Osteoblast (primary cell): ENCODE measurements at places on chromosomes 1 and 21. TPM values are rescaled to one million over a fixed set of nuclear protein-coding genes. Genes with fewer than 3 reads are reported as not detected.

The SF3B4 gene
- 12.4 and 13.4 TPM in 2 replicates for total RNA-seq

DNA sequence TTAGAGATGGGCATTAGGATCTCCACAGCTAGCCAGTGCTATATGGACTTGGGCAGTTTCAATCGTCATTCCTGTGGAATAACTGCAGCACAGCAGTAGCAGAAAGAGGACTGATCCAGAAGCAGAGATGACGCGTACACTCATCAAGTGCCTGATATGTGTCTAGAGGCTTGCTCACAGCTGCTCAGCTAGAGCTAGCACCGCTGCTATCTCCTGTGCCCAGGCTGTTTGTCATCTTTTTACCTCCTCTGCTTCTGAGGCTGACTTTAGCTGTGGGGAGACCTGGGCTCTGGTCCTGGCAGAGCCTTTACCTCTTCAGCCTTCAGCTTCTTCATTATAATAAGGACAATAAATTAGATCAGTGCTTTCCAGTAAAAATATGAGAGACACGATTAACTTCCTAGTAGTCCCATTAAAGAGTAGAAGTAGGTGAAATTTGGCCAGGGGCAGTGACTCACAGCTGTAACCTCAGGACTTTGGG is 5.3 kb downstream of the TENT5C start:
- H3K27ac ChIP-seq = no peak overlapping the region
- peaks cover 29% of the 10 kb centered on the region for H3K27me3 ChIP-seq
- H3K4me3 ChIP-seq = no peak overlapping the region
- H3K36me3 ChIP-seq = no peaks in the 10 kb centered on the region

DNA sequence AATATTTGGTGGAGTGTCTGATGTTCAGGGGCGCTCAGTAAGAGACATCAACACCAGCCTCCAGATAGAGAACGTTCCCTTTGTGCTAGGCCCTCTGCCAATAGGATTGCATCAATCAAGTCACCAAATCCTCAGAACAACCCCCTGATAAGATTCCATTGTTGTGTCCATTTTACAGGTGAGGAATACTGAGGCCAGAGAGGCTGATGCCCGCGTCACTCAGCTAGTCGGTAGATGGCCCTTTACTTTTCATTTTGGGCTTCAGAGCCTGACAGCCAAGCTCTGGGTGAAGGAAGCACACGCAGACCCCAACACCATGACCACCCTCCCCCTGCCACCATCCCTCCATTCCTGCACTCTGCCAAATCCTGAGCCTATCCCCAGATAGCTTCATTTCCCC is 406.2 kb downstream of the PTPRU start:
- no peak overlapping the region for H3K27ac ChIP-seq
- no peaks in the 10 kb centered on the region for H3K27me3 ChIP-seq
- DNase-seq = no peak
- peaks cover 8% of the 10 kb centered on the region for H3K4me1 ChIP-seq
- H3K36me3 ChIP-seq = no peaks in the 10 kb centered on the region

- no peaks in the 10 kb centered on the region for H3K27me3 ChIP-seq
- H3K27ac ChIP-seq = no peak overlapping the region
- H3K4me1 ChIP-seq = no peaks in the 10 kb centered on the region
- no peak overlapping the region for H3K4me3 ChIP-seq
These were observed 45.1 kb downstream of the ERI3 start for GRCh38 chr1:44310006-44310405.

- H3K4me1 ChIP-seq = no peaks in the 10 kb centered on the region
- H3K27ac ChIP-seq = no peak overlapping the region
- H3K27me3 ChIP-seq = no peaks in the 10 kb centered on the region
These were observed 39.9 kb upstream of the RIPK4 start for GRCh38 chr21:41806773-41807172.

The OR10Z1 gene
- not detected in 2 replicates for total RNA-seq

DNA sequence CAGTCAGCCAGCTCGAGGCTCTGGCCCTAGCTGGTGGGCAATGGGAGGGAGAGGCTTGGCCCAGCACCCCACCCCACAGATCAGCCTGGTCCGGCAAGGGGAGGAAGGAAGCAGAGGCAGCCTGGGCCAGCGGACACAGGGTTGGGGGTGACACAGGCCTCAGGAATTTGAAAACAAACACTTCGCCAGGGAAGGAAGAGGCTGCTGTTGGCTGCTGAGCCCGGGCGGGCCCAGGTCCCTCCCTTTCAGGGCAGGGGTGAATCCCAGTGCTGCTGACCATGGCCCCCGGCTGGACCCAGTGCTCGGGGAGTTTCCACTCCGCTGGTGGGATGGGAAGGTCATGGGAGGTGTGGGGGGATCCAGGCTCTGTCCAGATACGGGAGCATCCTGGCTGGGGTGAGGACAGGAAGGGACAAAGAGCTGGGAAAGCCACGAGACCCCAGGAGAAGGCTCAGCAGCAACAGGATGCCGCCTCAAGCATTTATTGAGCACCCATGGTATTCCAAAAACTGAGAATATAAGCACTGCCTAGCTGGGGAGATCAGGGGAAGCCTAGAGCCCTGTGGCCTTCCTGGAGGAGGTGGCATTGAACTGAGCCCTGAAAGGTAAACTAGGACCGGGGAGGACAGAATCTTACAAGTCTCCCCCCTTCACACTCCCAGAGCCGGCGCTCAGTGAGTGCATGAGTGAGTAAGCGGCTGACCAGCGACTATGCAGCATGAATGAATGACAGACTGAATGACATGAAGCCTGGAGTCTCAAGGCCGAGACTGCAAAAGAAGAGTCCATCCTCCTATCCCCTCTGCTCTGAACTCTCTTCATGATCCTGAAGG is 26.2 kb upstream of the EPHA2 start:
- peak overlapping the region; percentile 84 for H3K27ac ChIP-seq
- H3K4me1 ChIP-seq = peaks cover 46% of the 10 kb centered on the region
- no peaks in the 10 kb centered on the region for H3K27me3 ChIP-seq
- H3K4me3 ChIP-seq = peak overlapping the region; percentile 21
- no peaks in the 10 kb centered on the region for H3K36me3 ChIP-seq

DNA sequence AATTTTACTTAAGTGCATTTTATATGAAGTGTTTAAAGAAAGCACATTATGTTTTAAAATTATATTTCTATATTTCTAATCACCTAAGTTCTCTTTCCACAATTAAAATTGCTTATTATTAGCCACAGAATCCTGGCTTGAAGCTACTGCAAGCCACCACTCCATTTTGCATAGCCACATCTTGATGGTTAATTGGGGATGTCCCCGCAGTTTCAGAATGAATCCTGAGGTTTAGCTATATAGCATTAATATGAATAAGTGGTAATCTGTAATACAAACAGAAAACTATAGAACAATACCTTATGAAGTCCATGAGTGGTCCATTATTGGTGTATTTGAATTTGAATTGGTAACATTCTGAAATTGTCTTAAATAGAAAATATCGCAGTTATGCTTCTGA is 11.6 kb upstream of the GOLPH3L start:
- no peak overlapping the region for H3K4me3 ChIP-seq
- no peaks in the 10 kb centered on the region for H3K27me3 ChIP-seq
- DNase-seq = no peak
- H3K4me1 ChIP-seq = no peaks in the 10 kb centered on the region

The TAS1R3 gene
- total RNA-seq = under 0.01 TPM in 2 replicates

The MRPL24 gene
- 16.2 and 17.7 TPM in 2 replicates for total RNA-seq

DNA sequence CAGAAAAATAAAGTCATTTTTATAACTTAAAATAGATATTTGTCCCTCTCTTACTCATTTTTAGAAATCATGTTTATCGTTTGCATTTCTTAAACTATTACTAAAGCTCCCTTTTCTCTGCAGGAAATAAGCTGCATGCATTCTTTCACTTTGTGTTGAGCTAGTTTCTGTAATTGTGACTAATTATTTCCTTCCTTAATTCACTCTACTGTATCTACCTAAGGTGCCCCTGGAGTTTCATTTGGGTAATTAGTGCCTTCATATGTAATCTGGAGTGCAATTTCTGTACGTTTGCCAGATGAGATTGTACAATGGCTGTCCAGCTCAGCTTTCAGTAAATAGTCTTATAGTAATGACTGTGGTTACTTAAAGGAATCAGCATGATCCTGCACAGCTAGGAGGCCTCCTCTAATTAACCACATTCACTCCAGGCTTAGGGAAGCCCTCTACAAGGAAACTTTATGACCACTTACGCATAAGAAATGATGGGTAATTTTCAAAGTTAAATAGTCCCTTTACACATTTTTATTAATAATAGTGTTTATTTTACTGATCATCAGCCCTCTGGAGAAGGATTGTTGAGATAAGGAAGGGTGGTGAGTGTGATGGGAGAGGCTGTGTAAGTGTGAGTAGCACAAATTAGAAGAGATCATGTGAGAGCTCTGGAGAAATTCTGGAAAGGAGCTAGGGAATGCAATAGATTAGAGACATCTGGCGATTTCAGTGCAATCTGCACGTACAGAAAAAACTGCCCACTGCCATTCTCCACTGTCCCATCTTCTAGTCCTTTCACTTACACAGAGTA is 86.8 kb downstream of the LRRC8C start:
- H3K4me1 ChIP-seq = peaks cover 16% of the 10 kb centered on the region
- H3K27me3 ChIP-seq = no peaks in the 10 kb centered on the region
- no peaks in the 10 kb centered on the region for H3K36me3 ChIP-seq
- H3K27ac ChIP-seq = no peak overlapping the region
- no peak overlapping the region for H3K4me3 ChIP-seq
- no peak for DNase-seq

DNA sequence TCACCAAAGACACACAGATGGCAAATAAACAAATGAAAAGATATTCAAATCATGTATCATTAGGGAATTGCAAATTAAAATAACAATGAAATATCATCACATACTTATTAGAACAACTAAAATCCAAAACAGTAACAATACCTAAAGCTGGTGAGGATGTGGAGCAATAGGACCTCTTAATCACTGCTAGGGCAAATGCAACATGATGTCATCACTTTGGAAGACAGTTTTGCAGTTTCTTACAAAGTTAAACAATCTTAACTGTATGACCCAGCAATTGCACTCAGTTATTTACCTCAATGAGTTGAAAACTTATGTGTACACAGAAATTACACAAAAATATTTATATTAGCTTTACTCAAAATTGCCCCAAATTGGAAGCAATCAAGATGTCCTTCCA is 47.3 kb downstream of the SELENOF start:
- no peak overlapping the region for H3K4me3 ChIP-seq
- no peaks in the 10 kb centered on the region for H3K36me3 ChIP-seq
- no peak overlapping the region for H3K27ac ChIP-seq
- no peaks in the 10 kb centered on the region for H3K27me3 ChIP-seq
- no peak for DNase-seq

- no peaks in the 10 kb centered on the region for H3K36me3 ChIP-seq
- no peak overlapping the region for H3K27ac ChIP-seq
- H3K4me3 ChIP-seq = no peak overlapping the region
These were observed 544.1 kb downstream of the KIF26B start for GRCh38 chr1:245698860-245699259.

DNA sequence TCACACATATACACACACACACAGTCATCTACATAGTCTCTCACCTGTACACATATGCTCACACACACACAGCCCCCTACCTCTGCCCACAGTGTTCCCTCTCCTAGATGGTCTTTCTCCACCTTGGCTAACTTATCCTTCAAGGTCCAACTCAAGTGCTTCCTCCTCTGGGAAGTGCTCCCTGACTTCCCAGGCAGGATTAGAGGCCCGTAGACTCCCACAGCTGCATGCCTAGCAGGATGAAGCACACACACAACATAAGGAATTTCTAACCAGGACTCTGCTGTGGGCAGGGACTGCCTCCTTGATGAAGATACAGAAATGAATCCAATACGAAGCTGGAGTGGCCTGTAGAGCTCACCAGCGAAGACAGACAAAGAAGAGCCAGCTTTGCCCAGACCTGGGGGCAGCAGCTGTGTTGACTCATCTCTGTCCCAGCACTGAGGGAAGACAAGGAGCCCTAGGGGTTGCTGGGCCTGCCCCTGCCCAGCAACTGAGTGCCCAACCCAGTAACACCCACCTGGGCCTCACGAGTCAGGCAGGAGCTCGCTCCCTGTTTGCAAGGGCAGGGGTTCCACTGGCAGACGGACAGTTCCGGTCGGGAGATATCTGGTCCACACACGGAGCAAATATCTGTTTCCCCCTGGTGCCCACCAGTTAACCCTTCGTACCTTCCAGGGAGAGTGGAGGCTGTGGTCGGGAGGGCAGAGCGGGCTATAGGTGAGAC is 100.8 kb downstream of the DMRTB1 start:
- no peak overlapping the region for H3K4me3 ChIP-seq
- no peak overlapping the region for H3K27ac ChIP-seq
- no peaks in the 10 kb centered on the region for H3K4me1 ChIP-seq
- no peaks in the 10 kb centered on the region for H3K36me3 ChIP-seq
- peaks cover 2% of the 10 kb centered on the region for H3K27me3 ChIP-seq
- no peak for DNase-seq

DNA sequence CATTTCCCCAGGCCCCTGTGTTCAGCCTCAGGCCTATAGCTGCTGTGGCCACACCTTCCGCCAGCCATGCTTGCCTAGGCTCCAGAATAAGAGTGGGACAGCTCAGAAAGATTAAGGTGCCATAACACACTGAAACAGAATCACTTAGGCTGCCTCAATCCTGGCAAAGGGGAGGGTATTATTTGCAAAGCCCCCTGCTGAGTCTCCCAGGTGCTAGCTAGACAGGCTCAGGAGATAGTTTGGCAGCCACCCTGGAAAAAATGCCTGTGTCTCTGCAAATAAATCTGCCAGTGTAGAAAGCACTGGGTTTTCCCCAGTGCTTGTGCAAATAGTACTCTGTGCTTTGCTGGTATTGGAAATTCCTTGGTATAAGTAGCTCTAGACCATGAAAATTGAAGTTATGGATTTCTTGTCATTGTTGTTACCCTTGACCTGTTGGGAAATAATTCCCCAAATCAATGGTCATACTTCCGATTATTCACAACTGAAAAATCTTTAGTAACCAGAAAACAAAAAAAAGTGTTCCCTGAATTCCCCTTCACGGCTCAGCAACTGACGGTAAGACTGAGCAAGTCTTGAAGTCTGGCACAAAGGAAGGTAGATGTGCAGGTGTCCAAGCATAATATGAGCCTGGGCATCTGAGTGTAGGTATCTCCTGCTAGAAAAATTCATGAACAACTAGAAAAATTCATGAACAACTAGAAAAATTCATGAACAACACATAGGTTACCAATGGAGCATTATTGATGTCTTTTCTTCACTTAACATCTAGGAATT is 56.9 kb downstream of the PROX1 start:
- H3K27ac ChIP-seq = no peak overlapping the region
- H3K4me3 ChIP-seq = no peak overlapping the region
- no peaks in the 10 kb centered on the region for H3K4me1 ChIP-seq
- DNase-seq = no peak
- H3K27me3 ChIP-seq = no peaks in the 10 kb centered on the region
- no peaks in the 10 kb centered on the region for H3K36me3 ChIP-seq

The PLEKHG5 gene
- 11.2 and 13.3 TPM in 2 replicates for total RNA-seq

The OR2L13 gene
- total RNA-seq = under 0.01 TPM in 1 of 2 replicates, not detected in the other

GRCh38 chr1:10620776-10621175 is 146.0 kb downstream of the PEX14 start:
- no peak overlapping the region for H3K4me3 ChIP-seq
- DNase-seq = no peak
- H3K4me1 ChIP-seq = no peaks in the 10 kb centered on the region
- no peaks in the 10 kb centered on the region for H3K27me3 ChIP-seq

GRCh38 chr1:188281921-188282320 is 1453.2 kb downstream of the PLA2G4A start:
- no peak overlapping the region for H3K4me3 ChIP-seq
- H3K27me3 ChIP-seq = no peaks in the 10 kb centered on the region
- H3K27ac ChIP-seq = no peak overlapping the region
- no peaks in the 10 kb centered on the region for H3K36me3 ChIP-seq
